ENCODE measurements at places on chromosomes 3 and 15.

DNA sequence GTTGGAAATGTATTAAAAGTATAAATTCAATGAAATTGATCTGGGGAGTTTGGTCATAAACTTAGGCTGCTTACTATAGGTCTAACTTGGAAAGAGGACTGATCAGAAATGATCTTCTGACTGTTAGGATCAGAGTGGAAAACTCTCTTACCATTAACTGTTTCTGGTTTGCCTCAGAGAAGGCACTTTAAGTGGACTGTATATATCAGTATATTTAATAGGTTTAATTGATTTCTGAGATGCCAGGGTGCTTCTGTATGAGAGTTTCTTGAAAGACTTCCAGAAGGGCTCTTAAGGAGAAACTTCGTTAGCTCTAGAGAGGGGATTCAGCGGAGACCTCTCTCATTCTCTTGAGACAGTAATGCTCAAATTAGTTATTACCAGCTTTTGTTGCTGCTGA lies 36.5 kb downstream of the ECT2 start:
- DNase-seq: no peak

- no peak for DNase-seq
Measured at GRCh38 chr3:134134698-134135415, 105.1 kb upstream of the SLCO2A1 start.

- DNase-seq: peak; percentile 38
Measured at GRCh38 chr15:38846346-38846745, 281.7 kb upstream of the RASGRP1 start.

- no peak for DNase-seq
Measured at GRCh38 chr15:78679089-78679511, 38.1 kb upstream of the CHRNB4 start.

GRCh38 chr3:104554425-104554824 lies 812.3 kb upstream of the ALCAM start:
- DNase-seq: no peak

GRCh38 chr3:137669519-137670060 lies 94.5 kb upstream of the SOX14 start:
- DNase-seq: no peak

GRCh38 chr15:39213385-39213840 lies 367.5 kb upstream of the THBS1 start:
- DNase-seq: peak; percentile 95

DNA sequence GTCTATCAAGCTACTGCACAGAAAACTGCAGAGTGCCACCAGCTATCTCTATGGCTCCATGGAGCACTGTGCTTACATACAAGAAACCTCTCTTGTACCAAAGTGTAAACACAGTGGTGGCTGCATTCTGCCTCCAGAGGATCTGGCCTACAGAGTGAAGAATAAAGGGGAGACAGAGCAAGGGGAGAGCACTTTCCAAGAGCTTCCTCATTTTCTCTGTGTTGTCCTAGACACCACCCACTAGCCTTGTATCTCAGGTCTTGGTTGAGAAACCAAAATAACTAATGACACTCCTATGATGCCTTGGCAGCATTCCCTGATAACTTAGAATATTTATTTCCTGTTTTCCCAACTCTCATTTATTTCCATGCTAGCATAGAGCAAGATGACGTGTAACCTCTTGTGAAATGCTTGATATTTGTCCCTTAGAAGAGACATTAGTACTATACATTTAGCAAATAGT lies 56.9 kb upstream of the PHLDB2 start:
- peak; percentile 92 for DNase-seq

DNA sequence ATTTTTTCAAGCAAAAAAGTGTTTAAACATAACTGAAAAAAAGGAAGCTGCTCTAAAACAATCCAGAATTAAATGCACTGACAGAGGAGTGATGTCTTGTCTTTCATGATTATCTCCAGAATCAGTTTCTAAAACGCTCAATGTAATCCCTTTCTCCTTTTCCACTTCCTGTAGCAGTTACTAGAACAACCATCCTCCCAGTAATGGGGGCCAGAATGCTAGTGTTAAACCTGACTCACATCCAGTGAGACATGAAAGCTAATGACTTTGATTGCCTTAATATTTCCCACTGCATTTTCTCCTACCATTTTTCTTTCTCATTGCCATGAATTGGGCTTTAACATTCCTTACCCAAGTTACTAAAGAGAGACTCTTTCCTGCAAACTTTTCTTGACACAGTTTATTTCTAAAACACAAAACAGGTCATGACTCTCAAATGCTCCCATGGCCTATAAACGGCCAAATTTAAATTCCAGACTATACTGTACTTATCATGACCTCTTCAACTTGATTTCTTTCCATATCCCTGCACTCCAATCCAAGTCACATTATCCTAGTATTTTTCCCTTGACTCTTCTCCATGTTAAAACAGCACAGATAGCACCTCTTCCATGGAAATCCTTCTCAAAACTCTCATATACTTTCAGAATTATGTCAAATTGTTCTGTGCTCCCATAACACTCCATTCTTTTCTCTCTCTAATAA lies 341.4 kb downstream of the NAALADL2 start:
- DNase-seq: peak; percentile 28

DNA sequence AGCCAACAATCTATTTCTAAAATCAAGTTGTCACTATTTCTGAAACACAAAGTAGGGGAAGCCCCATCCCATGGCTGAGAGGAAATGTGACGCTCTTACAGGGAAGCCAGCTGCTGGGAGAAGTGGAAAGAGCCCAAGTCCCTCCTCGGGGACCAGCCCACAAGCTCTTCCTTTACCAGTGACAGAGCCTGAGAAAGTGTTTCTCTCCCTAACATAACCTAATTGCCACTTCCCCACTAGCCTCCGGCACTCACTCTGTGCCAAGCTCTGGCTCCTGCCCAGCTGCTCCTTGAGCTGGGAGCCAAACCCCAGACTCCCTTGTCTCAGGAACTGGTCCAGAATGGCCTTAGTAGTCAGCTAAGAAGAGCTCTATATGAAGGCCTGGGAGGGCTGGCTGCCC lies 42.9 kb downstream of the TNFAIP8L3 start:
- no peak for DNase-seq

DNA sequence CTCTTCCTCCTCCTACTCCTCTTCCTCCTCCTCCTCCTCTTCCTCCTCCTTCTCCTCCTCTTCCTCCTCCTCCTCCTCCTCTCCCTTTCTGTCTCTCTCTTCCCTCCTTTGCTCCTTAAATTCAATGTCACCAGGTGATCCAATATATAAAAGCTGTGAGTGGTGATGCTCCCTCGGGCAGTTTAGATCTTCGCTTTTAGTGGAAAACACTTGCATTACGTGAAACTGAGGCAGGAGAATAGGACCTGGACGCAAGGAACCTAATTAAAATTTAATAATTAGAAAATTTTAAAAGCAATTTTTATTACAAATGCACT lies 279.7 kb downstream of the XXYLT1 start:
- no peak for DNase-seq

DNA sequence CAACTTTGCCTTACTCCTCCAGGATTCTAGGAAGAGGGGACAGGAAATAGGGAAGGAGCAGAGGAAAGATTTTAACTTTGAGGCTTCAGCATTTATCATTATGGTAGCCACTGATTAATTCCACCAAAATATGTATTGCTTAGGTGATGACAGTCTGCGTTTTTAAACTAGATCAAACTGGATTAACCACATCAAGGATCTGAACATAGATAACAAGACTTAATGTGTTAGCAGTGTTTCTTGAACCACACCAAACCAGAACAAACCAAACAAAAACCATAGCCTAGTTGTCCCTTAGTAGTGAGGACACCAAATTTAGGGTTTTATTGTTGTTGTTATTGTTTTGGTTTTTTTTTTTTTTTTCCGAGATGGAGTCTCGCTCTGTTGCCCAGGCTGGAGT lies 113.5 kb upstream of the LMOD3 start:
- DNase-seq: no peak

- no peak for DNase-seq
Measured at GRCh38 chr15:51160484-51160883, 65.8 kb upstream of the TNFAIP8L3 start.

GRCh38 chr15:79922512-79923078 lies 25.8 kb upstream of the MTHFS start:
- no peak for DNase-seq

DNA sequence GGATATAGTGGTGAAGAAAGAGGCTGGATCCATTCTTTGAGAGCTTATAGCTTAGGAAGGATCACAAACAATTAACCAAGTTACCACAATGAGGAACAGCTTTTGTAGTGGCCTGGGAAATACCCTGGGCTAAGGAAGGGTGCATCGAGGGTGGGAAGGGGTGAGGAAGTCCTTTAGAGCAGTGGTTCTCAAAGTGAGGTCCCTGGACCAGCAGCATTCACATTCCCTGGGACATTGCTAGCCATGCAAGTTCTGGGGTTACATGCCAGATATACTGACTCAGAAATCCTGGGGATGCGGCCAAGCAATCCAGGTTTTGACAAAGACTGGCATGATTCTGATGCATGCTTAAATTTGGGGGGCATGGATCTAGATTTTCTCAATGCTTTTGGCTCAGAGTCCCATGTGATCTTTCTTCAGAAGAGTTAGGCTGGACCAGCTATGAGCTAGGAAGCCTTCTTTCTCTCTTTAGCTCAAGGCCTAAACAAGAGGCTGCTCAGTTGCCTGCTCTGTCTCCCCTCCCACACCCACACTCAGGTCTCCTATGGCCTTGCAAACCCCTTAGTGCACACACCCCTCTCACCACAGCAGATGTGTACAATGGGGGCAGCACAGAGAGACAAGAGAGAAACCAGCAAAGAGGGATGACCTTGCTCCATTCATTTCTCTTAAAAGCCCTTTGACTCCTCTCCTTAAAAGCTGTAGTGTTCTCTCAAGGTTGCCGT lies 1.8 kb upstream of the CCR1 start:
- DNase-seq: no peak

DNA sequence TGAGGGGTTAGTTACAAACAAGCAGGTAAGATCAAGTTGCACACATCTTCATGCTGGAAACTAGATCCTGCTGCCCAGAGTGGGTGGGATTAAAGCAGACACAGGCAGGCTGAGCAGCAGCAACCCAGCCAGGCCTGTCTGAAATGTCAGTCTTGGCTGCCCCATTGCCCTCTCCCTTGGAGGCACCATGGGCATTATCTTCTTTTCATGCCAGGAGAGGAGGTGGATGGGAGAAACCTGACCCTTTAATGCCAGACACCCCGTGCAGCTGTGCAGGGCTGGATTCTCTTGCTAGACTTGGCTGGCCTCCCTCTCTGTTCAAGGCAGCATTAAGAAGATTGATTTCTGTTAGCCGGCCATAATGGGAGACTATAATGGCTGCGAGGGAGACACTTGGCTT lies 23.0 kb upstream of the EPHB1 start:
- DNase-seq: no peak

- peak; percentile 59 for DNase-seq
Measured at GRCh38 chr15:41558400-41559238, at the start of gene TYRO3. Gene TYRO3, plus strand, starts transcription at chr15:41559212. Its CDS starts 46 bp downstream, at chr15:41559258.

DNA sequence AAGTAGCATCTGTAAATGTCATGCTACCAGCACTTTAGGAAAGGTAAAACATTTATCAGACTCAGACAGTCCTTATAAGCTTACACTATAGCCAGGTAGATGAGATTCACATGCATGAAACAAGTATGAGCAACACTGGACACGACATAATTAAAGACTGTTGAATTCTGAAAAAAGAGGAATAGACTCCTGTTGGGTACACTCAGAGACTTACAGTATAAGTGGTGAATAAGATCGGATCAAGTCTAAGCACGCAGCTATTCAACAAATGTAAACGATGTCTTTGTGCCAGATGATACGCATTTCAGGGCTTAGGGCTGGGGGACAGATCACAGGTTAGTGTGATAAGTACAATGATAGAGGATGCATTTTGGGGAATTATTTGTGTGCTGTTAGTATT lies 43.2 kb upstream of the SPPL2A start:
- peak; percentile 8 for DNase-seq

DNA sequence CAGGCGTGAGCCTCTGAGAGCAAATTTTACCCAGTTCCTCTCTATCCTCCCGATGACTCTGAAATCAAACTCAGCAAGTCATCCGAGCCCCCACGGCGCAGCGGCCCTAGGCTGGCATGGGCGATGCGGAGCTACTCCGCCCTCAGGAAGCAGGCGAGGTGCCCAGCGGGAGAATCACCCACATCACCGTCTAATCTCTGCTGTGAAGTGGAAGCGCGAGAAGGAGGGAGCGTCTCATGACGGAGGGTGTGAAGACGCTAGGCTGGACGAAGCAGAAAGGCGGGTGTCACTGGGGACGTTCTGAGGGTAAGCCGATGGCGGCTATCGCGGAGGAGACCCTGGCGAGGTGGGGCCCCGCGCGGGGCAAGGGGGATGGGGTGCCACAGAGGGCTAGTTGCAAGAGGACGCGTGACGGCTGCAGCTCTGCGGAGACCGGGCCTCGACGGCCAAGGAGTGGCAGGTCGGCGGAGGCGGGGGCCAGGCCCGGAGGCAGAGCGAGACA lies 9.1 kb upstream of the GNAI2 start:
- DNase-seq: peak; percentile 42

- peak; percentile 90 for DNase-seq
Measured at GRCh38 chr3:109702252-109702651, 364.9 kb upstream of the DPPA4 start.

- no peak for DNase-seq
Measured at GRCh38 chr3:174532776-174533175, 326.4 kb upstream of the NAALADL2 start.

Data from iris pigment epithelial cell (primary cell).